ENCODE measurements at places on chromosomes 13 and 19.

GRCh38 chr19:19169236-19170052, 619 bp downstream of the MEF2B start:
- no peak for DNase-seq

DNA sequence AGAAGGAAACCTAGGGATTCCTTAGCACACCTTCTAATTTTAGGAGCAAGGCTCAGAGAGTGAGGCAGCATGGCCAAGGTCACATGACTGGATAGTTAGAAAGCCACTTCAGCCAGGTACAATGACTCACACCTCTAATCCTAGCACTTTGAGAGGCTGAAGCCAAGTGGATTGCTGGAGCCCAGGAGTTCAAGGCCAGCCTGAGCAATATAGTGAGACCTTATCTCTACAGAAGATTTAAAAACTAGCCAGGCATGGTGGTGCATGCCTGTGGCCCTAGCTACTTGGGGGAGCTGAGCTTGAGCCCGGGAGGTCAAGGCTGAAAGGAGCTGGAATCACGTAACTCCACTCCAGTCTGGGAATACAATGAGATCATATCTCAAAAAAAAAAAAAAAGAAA, 69.2 kb downstream of the TEX26 start:
- no peak for DNase-seq

DNA sequence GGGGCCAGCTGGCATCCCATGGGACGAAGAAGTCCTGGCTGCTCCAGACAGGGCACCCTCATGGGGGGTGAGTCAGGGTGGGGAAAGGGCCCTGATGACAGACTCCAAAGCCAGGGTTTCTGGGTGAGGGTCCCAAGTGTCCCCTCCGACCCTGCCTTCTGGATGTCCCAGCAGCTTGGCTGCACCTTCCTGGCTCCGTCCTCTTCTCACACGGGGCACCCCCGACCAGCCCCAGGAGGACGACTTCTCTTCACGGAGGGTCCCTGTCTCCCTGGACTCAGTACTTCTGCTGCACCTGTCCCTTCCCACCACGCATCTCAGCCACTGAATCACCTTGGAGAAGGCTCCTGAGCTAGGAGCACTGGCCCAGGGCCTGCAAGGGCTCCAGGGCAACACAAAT, 19.9 kb downstream of the MIER2 start:
- DNase-seq = no peak

DNA sequence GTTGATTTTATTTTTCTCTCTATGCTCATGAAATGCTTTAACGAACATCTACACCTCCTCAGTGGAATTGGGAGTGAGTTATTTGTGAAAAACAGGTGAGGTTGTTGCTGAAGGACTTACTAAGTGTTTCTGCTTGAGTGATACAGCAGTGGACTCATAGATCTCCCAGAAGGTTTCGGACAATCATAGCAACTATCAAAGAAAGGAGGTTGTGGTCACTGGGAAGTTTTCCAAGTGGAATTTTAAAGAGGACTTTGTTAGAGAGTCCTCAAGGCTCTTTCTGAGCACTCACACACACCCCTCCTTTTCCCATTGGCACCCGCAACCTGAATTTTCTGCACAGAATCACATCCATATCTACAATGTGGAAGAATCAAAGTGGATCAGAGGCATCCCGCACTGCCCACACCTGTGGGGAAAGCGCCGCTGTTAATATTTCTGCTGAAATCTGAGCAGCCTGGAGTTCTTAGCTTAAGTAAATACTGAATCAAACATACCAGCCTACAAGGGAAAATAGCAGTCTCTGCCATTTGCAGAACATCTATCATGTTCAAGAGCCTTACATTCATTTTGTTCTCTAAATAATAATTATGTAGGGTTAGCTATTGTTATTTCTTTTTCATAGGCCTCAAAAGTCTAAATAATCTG, 719.4 kb downstream of the DIAPH3 start:
- DNase-seq = no peak

All from LNCaP clone FGC (cell line).